ENCODE measurements at places on chromosomes 6 and 20. TPM values are rescaled to one million over a fixed set of nuclear protein-coding genes. Genes with fewer than 3 reads are reported as not detected.

Gene FAM83D
- 14.5 TPM for total RNA-seq

Gene UNC5CL
- total RNA-seq, result 2.8 TPM

DNA sequence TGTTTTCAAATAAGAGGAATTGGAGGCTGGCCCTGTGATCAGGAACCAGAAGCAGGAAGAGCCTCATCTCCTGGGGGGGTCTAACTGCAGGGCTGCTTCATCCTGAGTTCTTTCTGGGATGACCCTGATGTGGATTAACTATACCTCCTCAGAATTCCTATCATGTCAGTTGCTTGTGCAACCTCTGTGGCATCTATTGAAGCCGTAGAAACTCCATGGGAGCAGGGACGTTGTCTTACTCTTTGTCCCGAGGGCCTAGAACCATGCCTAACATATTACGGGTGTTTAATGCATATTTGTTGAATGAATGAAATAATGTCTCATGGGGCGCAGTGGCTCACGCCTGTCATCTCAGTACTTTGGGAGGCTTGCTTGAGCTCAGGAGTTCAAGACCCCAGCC lies 110.1 kb upstream of the AGPAT4 start:
- DNase-seq, result no peak

GRCh38 chr6:147704691-147705090 lies 196.2 kb downstream of the SAMD5 start:
- DNase-seq, result no peak

GRCh38 chr6:17159240-17159639 lies 57.4 kb downstream of the STMND1 start:
- DNase-seq, result no peak

- DNase-seq, result no peak
Measured at GRCh38 chr20:57625181-57625958, 5.1 kb upstream of the ZBP1 start.

- DNase-seq, result no peak
Measured at GRCh38 chr6:36699348-36699747, 1.7 kb downstream of the RAB44 start.

Measured in activated naive CD4-positive, alpha-beta T cell treated with anti-CD3 and anti-CD28 coated beads, Interleukin-2, amount 50 U/mL, for 72 hours (primary cell).